Stimulated activated CD8-positive, alpha-beta memory T cell treated with anti-CD3 and anti-CD28 coated beads, Interleukin-7, amount 100 ng/mL, for 24 hours (primary cell): ENCODE measurements at places on chromosomes 16 and 17.

DNA sequence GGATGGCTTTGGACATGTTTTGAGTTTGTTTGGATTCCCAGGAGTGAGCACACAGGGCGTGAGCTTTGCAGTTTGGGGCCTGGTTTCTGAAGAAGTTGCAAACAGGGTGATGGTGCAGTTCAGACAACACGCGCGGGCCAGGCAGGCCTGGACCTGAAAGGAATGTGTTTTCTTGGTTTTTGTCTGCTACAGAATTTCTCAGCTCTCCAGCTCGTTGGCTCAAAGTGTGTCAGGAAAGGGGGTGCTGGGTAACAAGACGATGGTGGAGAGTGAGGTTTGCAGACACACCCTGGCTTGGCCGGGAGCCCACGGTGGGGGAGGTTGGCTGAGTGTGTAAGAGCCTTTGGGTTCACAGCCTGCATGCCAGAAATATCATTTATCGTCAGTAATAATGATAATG is 82.3 kb downstream of the CMIP start:
- no peak for DNase-seq

GRCh38 chr17:17343896-17344506 is 40.8 kb downstream of the NT5M start:
- DNase-seq: no peak

GRCh38 chr17:66706851-66707450 is 128.0 kb upstream of the CACNG5 start:
- no peak for DNase-seq

GRCh38 chr17:65455972-65456343 is 105.5 kb downstream of the AXIN2 start:
- no peak for DNase-seq

GRCh38 chr17:82495844-82496528 is 23.5 kb upstream of the FOXK2 start:
- DNase-seq: no peak

DNA sequence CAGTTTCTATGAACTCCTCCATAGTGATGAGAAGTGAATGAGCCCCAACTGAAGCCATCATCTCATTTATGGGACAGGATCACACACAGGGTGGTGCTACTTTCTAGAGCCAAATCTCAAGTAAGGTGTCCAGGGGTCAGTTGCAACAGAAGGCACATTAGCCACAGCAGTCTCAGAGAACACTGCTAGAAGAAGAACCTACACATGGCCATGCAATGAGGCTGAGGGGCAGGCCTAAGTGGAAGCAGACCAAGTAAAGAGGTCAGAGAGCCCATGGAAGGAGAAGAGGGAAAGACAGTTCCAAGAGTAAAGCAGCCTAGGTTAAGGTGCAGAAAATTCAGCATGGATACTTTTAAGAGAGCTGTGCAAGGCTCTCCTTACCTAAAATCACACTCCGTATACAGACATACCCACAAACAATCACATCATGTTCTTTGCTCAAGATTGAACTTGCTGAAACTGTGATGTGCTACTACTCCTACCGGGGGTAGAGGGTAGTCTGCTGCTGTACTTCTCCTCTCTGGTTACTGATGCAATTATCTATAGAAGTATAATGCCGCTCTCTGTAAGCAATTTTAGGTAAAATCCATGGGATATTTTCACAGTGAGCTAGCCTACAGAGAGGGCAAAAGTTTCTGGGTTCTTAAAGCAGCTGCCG is 1.7 kb downstream of the ABCA8 start:
- DNase-seq: no peak

GRCh38 chr16:50505714-50506542 is 42.3 kb upstream of the NKD1 start:
- no peak for DNase-seq

- no peak for DNase-seq
Measured at GRCh38 chr17:27348196-27348595, 54.3 kb downstream of the WSB1 start.

DNA sequence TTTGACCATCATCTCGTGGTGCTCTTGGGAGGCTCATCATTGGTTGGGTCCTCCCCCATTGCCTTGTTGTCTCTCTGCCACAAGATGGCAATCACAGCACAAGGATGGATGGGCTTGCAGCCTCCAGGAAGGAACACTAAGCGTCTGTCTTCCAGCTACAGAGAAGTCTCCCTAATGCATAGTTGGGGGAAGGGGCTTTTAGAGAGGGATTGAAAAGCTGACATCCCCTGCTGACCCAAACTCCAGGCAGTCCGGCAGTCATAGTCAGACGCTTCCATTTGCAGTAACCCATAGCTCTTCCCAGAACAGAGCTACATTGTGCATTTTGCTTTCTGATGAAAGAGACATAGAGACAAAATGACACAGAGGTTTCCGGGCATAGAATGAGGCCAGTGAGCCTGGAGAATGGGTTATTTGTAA is 111.4 kb downstream of the UTP18 start:
- DNase-seq: no peak

DNA sequence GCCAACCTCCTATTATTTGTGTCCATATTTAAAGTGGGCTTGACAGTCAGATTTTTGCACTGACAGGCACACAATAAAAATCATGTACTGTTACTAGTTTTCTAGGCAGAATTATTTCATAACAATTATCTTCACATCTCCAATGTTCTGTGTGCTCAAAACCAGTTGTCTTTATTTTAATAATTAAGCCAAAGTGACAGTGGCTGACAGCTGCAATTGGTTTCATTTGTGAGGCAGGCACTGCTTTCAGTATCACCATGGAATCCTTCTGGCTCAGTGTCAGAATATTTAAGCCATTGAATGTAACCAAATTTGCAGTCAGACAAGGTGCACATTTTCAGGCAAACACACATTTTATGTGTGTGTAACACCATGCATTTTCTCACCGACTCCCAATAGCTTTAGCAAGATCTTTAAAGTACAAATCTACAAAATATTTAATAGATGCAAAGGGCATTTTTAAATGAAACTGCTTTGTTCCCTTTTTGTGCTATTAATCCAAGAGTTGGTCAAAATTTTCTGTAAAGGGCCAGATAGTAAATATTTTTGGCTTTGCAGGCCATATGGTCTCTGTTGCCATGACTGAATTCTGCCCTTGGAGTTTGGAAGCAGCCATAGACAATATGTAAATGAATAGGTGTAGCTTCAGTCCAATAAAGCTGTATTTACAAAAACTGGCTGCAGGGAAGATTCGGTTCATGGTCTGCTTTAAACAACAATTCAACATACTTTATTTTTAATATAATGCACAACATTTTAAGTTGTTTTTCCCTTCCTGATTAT is 486.0 kb downstream of the KCNJ2 start:
- DNase-seq: no peak

DNA sequence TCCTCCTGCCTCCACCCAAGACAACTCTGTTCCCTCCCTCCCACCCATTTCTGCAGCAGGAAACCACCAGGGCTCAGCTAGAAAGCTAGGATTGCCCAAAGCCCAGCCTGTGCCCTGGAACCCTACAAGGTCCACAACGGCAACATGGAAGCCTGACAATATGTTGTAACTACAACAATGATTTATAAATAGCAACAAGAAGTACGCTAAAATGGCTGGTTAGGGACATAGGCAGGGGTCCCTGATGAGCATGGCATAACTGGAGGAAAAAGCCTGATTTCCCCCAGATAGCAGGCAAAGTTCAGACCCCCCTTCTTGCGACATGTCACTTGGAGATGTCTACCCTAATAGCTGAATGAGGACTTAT is 6.6 kb downstream of the ST3GAL2 start:
- no peak for DNase-seq

DNA sequence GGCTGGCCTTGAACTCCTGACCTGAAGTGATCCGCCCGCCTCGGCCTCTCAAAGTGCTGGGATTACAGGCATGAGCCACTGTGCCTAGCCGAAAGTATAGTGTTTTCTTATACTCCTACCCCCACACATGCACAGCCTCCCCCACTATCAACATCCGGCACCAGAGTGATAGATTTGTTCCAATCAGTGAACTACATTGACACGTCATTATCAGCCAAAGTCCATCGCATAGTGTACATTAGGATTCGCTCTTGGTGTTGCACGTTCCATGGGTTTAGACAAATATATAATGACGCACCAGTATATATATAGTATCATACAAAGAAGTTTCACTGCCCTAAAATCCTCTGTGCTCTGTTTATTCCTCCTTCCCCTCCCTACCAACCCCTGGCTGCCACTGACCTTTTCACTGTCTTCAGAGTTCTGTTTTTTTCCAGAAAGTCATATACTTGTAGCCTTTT is 11.9 kb upstream of the TM4SF5 start:
- no peak for DNase-seq

DNA sequence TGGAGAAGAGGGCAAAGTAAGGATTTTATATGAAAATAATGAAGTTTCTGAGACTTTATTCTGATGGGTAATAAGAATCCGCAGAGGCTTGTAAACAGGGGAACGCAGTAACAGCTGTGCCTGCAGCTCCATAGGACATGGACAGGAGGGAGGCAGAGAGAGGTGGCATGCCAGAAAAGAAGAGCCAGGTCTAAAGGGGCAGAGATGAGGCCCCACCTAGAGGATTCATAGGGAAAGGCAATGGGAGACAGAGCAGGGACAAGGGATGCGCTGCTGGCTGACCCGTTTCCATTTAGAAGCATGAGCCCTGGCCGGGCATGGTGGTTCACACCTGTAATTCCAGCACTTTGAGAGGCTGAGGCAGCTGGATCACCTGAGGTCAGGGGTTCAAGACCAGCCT is 340.3 kb upstream of the CDH5 start:
- no peak for DNase-seq
